ENCODE measurements at places on chromosomes 4 and X. TPM values are rescaled to one million over a fixed set of nuclear protein-coding genes. Genes with fewer than 3 reads are reported as not detected.

- no peak for DNase-seq
Measured at GRCh38 chr4:158201322-158201721, 9.0 kb upstream of the TMEM144 start.

DNA sequence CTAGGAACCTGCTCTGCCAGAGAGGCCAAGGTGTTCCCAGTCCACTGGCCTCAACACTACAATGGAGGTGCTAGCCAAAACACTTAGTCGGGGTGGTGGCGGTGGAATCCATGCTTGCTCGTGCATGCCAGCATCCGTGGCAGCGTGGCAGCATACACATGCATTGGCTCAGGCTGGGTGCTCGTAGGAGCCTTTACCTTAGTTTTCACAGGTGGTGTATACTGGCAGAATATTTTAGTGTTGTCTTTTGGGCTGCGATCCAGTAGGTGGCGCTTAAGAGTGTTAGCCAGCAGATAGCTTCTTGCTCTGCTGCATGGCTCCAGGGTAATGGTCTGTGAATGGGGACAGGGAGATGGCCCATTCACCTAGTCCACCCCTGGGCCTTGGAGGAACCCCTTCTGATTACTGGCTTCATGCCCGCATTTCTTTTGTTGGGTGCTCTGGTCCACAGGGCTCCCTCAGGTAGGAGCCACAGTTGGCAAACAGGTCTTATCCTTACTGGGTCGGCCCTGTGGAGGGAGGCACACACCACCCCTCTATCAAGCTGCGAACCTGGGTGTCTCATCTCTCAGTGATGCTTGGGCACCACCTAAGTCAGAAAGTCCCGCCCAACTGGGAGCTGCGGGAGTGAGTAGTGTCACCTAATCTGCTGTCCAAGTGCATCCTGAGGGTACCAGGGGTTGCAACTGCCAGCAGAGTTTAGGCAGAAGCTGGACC, 40.0 kb downstream of the RIPPLY1 start:
- DNase-seq: peak; percentile 11

DNA sequence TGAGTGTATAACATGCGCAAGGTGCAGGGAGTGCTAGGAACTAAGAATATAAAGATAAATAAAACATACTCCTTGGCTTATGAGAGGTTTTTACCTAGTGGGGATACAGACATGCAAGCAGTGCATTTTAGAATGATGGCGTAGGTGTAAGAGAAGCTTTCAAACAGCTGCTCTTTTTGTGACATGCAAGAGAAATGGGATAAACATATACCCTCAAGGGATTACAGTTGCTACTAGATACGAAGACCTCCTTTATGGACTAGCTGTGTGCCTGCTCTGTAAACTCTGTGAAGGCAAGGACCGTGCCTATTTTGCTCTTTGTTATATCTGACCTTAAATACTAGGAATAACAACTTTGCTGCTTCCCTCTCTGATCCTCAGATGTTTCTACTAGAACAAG, 39.0 kb upstream of the SLITRK4 start:
- no peak for DNase-seq

DNA sequence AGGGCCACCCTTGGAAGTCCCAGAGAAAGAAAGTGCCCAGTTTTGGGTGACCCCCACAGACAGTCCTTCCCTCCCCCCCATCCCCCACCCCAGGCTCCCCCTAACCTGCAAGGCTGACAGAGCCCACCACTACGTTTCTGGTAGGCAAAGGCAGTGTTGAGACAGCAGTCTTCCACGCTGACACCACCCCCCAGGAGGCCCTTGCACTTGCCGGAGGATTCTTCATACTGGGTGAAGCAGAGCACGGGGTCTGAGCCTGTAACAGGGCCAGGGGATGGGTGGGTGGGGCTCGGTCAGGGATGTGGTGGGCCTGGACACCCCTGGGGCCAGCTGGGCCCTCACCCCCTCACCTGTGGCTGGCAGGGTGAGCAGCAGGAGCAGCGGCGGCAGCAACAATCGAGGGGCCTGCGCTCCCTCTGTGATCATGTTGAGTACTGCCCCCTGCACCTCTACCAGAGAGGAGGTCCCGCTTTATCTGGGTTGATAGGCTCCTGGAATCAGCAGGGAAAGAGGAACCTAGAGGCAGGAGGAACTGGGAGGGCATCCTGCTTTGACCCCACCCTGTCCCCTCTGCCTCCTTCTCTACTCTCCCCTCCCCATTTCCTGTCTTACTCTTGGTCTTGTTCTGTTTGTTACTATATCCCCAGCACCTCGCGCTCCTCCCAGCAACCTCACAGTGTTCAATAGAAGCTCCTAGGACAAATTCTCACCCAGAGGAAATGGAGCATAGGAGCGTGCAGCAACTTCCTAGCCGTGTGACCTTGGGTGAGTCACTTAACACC, at the start of gene CFP:
CFP (minus strand) TSS at position 512 of the 782 bp plus-strand sequence; CDS start at position 426, 86 bp downstream.
- DNase-seq: no peak

DNA sequence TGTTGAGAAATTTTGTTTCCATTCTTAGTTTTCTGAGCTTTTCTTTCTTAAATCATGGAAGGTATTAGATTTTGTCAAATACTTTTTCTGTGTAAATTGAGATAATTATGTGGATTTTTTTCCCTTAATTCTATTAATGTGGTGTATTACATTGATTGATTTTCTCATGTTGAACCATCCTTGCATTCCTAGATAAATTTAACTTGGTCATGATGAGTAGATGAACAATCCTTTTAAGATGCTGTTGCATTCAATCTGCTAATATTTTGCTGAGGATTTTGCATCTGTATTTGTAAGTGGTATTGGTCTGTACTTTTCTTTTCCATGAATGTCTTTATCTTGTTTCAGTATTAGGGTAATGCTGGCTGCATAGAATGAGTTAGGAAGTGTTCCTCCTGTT, 20.3 kb upstream of the CTBP1 start:
- DNase-seq: no peak

GRCh38 chr4:147173322-147173721, 227.7 kb upstream of the TTC29 start:
- DNase-seq: no peak

DNA sequence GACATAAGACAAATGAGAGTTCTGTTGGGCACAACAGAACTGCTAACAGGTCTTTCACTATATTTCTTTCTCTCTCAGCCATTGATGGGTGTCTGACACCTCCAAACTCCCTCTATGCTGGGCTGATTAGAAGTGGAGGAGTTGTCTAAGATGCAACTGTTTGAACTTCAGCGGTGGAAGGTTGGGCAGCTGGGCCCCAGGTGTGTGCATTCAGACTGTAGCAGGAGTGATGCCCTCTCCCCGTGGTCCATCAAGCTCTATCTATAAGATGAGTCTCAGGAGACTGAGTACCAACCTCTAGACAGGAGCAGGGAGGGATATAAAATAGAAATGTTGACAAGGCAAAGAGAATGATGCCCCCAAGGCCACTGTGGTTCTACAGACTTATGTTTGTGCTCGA, 28.2 kb upstream of the CHRNA9 start:
- no peak for DNase-seq

DNA sequence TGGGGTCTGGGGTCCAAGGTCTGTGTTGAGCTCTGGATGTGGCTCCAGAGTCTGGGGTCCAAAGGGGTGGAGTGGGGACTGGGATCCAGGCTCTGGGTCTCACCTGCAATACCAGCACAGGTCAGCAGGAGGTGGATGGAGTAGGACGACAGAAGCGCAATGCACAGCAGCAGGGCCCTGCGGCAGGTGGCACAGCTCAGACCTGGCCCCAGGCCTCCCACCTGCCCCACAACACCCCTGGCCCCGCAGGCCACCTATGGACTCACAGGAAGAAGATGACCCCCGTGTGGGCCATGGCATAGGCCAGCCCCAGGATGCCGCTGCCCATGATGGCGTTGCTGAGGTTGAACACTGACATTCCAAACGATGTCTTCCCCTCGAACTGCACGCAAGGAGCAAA, 3.4 kb downstream of the SLC38A5 start:
- DNase-seq: no peak

DNA sequence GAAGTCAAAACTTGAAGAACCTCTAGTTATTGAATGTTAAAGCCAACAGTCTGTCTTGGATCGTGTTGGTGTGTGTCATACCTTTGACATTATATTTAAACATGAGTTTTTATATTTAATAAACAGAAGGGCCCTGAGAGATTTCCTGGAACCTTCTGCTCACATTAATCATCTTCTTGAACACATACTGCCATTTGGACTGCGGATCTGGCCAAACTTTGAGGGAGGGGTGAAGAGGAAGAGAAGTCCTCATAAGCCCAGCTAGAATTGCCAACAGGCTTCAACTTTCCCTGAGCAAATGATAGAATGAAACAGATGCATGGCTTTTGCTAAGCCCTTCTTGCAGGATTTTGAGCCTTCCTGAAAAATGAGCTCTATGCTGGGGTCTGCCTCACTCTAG, 27.4 kb downstream of the CCKAR start:
- DNase-seq: no peak

Gene TMEM271
- total RNA-seq: not detected

Gene NXF2
- not detected for total RNA-seq
